NCI-H1048 (cell line): ENCODE measurements at places on chromosomes 5 and 9.

DNA sequence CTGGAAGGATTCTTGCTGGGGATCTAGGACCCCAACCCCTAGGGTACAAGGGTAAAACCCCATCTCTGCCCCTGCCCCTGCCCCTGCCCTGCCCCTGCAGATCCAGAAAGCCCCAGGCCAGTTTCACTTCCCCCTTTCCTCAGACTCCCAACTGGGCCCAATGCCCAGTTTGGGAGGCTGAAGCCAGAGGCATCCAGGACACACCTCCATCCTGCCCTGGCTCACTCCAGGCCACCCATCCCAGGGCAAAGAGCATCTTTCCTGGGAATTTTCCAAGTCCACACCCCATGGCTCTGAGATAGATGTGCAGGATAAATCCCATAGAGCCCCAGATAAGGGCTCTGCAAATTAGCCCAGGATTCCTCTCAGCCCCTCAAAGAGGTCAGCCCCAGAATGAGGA, 17.4 kb downstream of the CNTFR start:
- no peak for DNase-seq

GRCh38 chr5:140239939-140240700, 62.8 kb downstream of the PFDN1 start:
- DNase-seq: no peak

GRCh38 chr5:36519881-36520280, 86.5 kb upstream of the SLC1A3 start:
- no peak for DNase-seq

DNA sequence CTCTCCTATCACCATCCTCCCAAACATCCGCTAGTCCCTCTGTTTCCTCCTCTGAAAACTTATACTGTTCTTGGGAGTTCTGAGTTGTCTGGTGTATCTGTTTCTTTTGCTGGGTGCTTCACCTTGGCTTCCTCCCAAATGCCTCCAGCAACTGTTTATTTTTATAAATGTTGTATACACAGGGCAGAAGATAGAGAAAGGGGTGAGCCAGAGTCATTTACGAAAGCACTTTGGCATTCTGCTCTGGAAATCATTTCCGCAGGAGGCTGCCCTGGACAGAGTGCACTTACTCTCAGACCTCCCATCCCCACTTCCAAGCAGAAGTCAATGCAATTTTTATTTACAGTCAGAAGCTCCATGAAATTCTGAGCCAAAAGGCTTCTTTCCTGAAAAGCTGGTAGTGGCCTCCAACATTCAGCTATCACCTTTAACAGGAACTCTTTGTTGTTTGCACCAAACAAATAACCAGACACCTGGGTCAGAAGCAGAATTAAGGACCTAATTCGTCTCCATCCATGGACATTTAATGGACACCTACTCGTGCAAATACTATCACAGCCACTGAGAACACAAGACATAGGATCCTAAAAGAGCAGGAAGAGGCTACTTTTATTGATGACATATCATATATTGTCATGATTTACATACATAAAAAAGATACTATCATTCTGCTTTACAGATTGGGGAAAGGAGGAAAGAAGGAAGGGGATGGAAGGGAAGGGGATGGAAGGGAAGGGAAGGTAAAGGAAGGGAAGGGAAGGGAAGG, 229.5 kb upstream of the PAPPA start:
- no peak for DNase-seq

DNA sequence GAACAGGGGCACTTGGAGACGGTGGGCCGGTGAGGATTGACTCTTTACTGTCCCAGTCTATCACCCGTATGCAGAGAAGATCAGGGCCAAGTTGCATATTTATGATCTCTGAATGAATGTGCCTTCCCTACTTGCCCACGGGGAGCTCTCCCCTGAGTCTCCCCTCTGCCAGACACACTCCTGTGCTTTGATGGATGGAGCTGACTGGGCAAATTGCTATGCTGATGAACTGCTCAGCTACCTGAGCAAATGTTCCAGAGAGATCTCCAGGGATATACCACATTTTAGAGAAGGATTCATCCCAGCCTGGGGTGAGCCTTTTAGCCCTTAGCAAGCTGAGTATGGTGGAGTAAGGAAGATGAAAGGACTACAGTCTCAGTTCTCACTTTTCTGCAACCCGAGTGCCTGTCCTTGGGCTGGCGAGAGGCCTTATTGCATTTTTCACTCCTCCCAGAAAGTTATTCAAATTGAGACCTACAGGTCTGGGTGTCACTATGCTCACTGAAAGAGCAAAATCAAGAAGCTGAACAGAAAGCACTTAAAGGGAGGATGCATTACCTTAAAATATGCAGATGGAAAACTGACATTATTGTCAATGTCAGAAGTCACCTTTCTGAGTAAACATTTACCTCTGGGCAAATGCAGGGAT, 526.7 kb upstream of the WWC1 start:
- no peak for DNase-seq

- DNase-seq: no peak
Observed at GRCh38 chr5:43619911-43620310, 16.9 kb downstream of the NNT start.

DNA sequence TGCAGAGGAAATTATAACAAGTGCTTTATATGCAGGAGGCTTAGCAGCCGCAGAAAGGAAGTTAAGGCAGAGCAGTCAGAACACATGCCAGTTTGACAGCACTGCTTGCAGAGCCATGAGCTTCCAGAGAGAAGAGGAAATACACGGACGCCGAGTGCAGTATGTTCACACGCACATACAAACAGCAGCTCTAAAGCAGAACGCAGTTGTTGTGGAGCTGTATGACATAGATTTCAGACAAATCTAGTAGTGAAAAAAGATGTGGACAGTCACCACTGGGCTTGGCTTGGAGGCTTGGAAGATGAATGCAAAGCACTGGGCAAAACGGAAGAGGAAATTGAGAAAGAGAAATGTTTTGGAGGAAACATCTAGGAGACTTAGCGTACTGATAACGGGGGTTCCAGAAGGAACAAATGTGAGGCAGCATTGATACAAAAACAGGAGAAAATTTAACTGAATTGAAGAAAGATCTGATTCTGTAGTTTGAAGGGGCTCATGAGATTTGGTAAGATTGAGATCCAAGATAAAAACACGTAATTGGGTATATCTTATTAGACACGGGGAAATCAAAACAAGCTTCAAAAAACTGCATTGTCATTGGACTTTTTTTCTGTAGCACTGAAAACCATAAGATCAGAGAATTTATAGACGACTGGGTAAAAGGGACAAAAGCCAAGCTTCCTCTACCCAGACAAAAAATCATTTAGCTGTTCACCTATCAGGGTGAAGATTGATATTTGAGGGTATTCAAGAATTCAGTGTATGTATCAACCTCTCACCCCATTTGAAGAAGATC, 19.6 kb upstream of the ROPN1L start:
- DNase-seq: no peak

DNA sequence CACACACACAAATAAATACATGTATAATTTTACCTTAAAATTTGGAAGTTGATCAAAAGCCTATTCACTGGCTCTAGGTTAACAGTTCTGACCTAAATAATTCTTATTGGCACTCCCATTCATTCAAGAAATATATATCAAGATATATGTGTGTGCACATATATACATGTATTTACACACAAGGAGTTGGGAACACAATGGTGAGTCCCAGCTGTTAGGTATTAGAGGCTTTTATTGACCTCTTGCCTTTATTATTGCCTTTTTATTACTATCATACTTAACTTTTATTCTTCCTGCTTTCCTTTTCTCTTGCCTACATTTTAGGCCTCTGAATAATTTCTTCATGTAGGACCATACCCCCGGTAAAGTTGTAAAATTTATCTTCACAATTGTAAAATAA, 25.0 kb downstream of the CCDC152 start:
- no peak for DNase-seq

DNA sequence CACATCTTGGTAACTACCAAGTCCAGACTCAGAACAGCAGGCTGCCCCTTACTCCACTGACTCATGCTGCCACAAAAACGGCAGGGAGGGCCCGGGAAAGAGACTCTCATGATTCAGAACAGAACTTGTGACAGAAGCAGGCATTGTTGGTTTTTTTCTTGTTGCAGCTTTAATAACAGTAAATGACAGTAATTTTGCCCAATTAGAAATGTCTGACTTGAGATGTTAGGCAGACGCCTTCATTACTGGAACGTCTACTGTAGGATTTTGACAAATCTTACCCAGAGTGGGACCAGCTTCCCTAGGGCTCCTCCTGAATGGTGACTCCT, 77.9 kb downstream of the SEMA5A start:
- DNase-seq: no peak

- no peak for DNase-seq
Observed at GRCh38 chr9:134063571-134064450, 4.0 kb downstream of the BRD3 start.

DNA sequence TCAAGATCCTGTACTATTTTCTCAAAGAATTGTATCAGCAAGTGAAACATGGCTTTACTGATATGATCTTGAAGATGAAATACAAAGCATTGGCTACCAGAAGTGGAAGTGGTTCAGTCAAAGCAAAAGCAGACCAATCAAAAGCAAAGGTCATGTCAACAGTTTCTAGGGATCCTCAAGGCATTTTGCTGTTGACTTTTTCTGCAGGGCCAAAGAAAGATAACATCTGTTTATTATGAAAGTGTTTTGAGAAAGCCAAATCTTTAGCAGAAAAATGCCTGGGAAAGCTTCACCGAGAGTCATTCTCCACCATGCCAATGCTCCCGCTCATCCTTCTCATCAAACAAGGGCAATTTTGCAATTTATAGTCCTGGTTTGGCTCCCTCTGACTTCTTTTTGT, 90.3 kb upstream of the ACO1 start:
- DNase-seq: no peak

DNA sequence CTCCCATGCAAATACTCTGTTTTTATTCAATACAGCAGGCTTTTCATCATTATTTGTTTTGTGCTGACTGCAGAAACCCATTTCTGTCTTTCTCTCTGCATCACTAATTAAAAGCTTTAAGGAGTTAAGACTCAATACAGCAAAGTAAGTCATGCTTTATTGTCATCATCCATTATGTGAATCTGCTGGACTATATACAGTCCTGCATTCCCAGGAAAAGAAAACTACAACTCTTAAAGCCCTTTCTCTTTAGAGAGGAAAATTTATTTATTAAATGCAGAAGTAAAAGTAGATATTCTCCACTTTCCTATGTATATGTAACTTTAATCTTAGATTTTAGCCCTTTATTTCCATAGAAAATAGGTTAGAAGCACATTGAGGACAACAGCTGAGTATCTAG, 706.6 kb upstream of the RGMB start:
- DNase-seq: no peak

- no peak for DNase-seq
Observed at GRCh38 chr9:95496687-95497086, 20.1 kb downstream of the PTCH1 start.

DNA sequence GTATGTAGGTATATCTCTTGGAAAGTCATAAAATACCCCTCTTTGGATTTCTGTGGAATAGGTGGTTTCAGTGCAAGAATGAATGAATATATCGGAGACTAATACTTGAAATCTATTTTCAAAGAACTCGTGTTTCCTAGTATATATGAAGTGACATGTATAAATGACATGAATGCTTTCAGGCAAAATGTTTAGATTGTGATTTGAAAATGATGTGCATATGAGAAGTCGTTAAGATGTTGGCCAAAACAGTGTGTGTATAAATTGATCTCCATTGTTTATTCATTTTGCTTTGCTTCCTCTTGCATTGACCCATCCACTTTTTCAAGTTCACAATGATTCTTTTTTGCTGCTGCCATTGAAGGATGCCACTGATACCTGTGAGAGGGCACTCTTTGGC, 8.3 kb downstream of the TRIO start:
- DNase-seq: no peak
